ENCODE measurements at places on chromosomes 5 and 9.

GRCh38 chr9:123058834-123059233, 25.4 kb downstream of the GPR21 start:
- no peak for DNase-seq

DNA sequence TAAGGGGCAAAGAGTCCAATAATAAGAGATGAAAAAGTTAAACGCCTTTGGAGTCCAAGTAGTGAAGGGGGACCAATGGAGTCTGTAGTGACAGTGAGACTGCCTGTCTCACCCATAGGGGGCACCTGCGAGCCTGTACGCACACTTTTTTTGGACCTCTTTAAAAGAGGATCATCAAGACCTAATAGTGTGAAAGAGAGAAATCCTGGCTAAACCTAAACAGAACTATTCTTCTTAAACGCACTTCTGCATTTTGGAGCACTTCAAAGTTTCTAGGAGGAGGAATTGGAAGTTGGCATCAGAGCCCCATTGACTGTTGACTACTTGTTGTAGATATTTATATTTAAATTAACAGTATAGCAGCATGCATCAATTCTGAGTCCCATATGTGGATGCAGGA, 636.1 kb upstream of the KLF4 start:
- DNase-seq, result no peak

GRCh38 chr9:118578467-118578866, 790.8 kb downstream of the BRINP1 start:
- DNase-seq, result no peak

- no peak for DNase-seq
Observed at GRCh38 chr5:109857405-109858031, 167.8 kb downstream of the MAN2A1 start.

DNA sequence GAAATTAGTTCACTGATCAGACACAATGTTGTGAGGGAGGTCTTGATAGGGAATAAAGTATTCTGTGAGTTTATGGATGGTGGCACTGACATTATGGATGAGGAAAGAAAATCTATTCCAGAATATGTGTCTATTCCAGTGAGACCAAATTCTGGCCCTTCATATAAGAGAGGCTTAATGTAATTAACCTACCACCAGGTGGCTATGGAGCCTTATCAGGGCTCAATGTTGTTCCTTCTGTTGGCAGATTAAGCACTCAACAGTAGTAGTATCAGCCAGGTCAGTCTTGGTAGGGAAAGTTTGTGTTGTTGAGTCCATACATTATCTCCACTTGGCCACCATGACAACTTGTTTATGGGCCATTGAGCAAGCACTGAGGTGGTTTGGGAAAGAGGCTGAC, 41.7 kb upstream of the BARX1 start:
- no peak for DNase-seq

- DNase-seq, result no peak
Observed at GRCh38 chr5:151171529-151171928, 13.9 kb upstream of the ANXA6 start.

DNA sequence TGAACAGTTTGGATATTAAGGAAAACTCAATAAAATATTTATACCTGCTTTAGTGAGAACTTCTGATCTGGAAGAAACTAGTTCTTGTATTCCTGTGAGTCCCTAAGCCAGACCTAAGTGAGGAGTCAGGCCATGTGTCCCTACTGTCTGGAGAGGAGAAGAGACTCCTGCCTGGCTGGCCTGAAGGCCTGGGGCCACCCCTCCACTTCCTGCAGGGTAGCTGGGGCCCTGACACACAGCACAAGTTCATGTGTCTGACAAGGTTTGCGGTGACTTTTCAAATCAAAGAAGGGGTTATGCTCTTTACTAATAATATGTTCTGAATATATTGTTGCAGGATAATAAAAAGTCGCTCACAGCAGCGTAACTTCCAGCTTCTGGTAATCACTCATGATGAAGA, 16.1 kb upstream of the IL13 start:
- no peak for DNase-seq

- DNase-seq, result no peak
Observed at GRCh38 chr5:91049800-91050199, 333.3 kb downstream of the ARRDC3 start.

- no peak for DNase-seq
Observed at GRCh38 chr5:36017004-36017403, 25.8 kb upstream of the UGT3A1 start.

DNA sequence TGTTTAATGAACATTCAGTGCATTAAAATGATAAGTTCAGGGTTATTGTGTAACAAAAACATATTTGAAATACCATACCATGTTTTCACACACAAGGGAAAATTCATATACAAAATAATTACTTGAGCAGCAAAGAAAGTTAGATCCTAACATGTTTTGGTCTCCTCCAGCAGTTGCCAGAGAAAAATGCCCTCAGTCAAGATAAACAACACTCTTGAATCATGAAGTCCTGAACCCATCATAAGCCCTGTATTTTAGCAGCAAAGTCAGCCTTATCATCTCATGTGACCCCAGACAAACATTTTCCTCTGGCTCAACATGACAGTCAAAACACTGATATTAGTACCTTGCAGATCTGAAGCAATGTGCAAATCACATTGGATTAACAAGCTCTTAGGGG, 1541.1 kb upstream of the WWC1 start:
- DNase-seq, result no peak

- no peak for DNase-seq
Observed at GRCh38 chr5:133392448-133392847, 219.9 kb downstream of the FSTL4 start.

GRCh38 chr9:137236238-137236935, 4.7 kb upstream of the TUBB4B start:
- DNase-seq, result peak; percentile 76

DNA sequence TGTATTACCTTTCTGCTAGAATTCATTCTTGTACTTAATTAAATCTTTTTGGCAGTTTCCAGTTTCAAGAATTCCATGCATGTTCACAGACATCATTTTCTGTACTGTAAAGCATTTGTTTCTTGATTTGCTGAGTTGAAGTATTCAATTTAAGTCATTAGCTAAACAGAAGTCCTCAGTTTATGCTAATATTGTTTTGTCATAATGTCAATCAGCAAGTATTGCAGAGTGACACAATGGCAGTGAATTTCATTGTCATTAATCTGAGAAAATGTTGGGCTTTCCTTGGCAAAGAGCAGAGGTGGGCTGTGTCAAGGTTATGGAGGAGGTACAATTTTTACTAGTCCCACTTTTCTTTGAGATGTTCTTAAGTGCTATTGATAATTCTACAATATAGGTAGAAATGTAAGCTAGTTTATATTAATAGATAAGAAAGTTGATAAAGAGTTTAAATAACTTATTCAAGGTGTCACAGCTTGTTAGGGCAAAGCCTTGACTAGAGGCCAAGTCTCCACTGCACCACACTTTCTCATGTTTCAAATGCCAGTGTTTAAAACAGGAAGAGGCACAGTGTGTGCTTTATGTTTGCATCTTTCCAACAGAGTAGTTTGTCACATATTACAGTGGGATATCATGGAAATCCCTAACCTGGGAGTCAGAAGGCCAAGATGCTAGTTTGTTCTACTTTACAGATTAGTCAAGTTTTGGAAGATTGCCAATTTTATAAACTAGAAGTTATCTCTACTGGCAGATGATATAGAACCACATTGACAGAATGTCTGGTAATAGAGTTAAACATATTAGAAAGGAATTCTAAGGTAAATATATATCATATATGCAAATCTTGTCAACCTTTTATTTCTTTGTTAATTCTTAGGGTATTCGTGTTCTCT, 56.3 kb downstream of the SLF1 start:
- no peak for DNase-seq

- DNase-seq, result no peak
Observed at GRCh38 chr9:14678776-14679175, 14.5 kb downstream of the ZDHHC21 start.

DNA sequence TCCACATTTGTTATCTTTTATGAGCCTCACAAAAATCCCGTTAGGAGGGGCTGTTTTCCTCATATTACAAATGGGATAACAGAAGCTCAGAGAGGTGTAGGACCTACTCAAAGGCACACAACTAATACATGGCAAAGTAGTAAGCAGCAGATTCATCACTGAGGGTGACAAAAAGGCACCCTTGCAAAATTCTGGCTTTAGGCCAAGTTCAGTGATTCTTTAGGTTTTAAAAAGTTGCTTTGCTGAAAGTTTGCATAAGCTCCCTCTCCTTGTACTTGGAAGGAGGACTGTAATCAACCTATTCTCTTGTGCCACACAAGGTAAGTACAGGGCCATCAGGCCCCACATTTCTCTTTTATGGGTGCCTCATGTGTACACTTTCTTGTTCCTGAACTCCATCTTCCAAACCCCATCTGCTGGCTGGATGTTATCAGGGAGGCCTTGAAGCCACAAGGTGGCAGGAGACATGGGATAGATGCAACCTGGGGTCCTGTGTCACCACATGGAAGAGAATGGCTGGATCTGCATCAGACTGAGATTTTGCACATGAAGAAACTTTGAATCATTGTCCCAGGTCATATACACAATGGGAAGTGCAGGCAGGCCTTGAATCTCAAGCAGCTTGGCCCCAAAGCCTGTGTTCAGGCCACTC, 311.6 kb downstream of the MSX2 start:
- DNase-seq, result no peak

GRCh38 chr5:132915681-132916080, 42.2 kb downstream of the LEAP2 start:
- no peak for DNase-seq

DNA sequence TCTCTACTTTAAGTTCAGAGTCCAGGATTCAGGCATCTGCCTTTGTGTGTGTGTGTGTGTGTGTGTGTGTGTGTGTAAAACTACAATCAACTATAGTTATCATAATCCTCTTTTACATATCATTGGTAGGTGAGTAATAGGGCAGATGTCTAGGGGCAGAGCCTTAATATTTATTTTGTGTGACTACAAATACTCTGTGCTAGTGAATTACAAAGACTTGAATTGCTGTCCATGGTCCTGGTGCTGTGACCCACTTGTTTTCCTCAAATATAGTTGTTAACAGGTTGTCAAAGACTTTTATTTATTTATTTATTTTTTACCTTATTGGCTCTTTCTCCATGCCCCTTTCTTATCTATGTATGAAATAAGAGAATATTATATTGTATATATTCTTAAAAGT, 196.8 kb downstream of the ANXA1 start:
- DNase-seq, result no peak

DNA sequence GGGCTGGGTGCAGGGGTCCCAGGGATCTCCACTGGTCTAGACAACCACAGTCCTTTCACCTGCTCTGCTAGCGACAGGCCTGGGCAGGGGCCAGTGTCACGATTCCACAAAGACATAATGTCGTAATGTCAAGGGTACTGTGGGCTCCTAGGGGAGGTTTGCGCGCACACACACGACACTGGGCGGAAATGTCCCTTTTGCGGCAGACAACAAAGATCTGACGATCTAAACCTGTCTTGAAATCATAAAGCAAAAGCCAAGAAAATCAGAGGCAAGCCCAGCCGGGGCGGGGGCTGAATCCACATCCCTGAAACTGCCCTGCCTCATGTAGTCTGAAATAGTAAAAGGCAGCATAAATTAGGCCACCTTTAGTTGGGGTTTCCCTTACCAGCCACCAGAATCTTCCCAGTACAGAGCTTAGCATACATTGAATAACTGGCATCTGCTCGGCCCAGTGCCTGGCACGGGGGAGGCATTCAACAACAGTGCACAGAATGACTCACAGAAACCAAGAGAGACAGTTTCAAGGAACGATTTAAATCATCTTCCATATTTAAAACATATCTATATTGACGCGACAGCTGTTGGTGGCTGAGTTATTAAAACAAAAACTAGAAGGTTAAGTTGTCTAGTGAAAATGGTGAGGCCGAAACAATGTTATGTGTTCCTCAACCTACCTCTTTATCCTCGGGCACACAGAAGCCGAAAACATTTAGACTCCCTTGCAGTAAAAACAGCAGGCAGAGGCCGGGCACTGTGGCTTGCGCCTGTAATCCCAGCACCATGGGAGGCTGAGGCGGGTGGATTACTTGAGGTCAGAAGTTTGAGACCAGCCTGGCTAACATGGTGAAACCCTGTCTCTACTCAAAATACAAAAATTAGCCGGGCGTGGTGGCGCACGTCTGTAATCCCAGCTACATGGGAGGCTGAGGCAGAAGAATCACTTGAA, 151.0 kb downstream of the MYO10 start:
- no peak for DNase-seq

DNA sequence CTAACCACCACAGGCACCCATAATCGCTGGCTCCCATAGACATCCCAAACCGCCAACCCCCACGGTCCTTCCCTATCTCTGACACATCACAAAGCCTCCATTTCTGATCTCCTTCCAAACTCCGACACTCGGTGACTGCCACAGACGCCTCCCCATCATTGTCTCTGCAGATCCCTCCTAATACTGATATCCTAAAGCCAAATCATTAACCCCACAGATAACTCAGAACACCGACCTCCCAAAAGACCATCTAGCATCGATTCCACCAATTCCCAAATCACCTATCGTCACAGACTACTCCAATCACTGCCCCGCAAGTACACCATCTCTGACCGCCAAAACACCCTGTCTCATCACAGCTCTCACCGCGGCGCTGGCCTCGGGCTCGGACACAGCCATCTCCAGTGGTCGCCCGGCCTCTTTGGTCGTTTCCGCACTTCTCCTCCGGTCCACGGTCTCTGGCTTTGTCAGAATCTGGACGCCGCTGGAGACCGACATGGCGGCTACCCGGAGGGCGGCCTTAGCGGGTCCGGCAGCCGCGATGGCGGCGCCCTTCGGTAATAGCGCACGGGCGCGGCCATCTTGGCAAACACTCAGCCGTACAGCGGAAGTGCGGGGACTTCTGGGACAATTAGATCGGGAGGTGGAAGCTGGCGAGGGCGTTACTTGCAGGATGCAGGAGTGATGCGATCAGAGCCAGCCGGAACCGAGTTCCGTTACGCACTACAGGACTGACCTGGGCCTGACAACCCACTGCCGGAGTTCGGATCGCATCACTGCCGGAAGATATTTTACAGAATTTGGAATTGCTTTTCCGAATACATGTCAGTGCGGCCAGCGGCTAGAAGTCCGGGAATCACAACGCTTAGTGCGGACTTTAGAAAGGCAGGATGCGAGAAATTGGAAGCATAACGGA, at the start of gene ZFP37:
Gene ZFP37, minus strand, starts transcription at position 534 of the 916 bp plus-strand sequence. Its CDS starts 36 bp downstream, at position 498.
- DNase-seq, result peak; percentile 35

DNA sequence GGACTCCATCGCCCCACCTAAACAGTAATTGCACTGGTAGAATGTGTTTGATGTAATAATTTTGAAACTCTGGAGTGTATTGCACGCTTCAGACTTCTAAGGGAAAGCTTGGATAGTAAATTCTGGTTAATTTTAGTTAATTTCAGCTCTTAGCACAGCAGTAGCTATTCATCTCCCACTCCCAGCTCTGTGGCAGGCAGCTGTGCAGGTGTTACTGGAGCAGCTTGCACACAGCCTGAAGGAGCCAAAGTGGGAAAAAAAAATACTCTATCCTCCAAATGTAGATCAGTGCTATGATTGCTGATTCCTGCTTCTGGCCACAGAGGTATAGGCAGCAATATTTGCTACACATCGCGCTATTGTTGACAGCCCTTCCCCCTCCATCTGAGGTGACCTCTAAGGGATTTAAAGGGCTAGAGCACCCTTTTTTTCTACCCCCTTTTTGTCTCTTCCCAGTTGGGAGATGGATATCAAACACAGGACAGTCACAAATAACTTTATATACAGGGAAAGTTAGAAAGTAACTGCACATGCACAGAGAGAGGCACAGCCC, 97.4 kb downstream of the KCTD16 start:
- DNase-seq, result no peak

Data from stimulated activated CD8-positive, alpha-beta memory T cell treated with anti-CD3 and anti-CD28 coated beads, Interleukin-2, amount 100 ng/mL, for 1 hour (primary cell).